LNCaP clone FGC (cell line): ENCODE measurements at places on chromosomes 1 and 21.

DNA sequence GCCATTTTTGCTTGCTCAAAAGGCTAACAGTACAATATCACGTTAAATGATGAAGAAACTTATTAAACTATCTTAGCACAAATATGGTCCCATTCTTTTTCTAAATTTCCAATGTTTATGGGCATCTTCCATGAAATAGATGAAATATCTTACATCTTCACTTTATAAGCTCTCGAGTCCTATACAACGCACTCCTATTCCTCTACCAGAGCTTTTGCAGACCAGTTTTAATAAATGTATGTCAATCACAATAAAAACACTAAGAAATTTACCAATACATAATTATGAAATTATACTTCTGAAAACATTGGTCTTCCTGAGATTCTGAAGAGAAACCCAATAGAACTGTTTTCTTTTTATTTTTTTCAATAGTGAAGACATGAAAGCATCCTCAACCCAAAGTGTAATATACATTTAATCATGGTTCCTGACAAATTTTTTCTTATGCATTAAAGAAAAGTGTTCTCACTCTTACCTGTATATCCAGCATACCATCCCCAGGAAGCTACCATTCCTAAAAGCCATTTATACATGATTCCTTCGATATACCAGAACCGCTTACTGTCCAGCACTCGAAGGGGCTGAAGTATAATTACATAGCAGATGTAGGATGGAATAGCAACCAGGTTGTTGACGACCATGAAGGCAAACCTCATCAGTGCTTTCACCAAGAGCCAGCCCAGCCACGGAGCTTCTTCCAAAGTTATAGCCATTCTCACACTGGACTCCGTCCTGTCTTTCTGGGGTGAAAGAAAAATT is 1.8 kb downstream of the LPGAT1 start:
- DNase-seq, result no peak

DNA sequence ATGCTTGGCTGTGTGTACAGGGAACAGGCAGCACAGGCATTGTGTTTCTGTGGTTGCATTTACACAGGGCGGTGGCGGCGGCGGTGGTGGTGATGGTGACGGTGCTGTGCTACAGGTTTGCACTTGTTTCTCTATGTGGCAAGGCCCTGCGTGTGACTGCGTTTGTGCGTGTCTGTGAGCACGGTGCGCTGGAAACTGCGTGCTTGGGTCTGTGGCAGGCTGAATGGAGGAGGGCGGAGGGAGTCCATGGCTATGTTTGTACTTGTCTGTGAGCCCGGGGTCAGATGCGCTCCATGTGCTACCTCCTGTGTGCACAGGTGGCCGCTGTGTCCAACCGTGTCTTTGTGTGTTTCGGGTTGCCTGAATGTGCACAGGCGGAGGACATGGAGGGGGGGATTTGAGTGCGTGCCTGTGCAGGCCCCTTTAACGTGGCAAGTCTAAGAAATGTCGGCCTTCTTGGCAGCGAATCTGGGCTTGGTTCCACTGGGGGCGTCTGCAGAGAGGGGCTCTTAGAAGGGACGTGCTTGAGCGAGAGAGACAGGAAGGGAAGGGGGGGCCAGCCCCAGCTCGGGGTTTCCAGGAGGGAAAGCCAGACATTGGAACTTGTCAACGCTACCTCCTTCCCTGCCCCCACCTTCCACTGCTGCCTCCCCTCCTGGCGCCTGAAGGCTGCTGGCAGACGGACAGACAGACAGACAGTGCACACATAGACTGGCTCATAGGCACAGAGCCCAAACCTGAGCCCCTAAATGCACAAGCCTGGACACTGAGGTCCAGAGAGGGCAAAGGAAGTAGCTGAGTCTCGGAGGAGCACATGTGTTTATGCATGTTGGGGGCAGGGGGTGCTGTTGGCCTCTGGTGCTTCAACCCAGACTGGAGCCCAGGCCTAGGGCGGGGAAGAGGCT is 32.7 kb upstream of the WASF2 start:
- no peak for DNase-seq

DNA sequence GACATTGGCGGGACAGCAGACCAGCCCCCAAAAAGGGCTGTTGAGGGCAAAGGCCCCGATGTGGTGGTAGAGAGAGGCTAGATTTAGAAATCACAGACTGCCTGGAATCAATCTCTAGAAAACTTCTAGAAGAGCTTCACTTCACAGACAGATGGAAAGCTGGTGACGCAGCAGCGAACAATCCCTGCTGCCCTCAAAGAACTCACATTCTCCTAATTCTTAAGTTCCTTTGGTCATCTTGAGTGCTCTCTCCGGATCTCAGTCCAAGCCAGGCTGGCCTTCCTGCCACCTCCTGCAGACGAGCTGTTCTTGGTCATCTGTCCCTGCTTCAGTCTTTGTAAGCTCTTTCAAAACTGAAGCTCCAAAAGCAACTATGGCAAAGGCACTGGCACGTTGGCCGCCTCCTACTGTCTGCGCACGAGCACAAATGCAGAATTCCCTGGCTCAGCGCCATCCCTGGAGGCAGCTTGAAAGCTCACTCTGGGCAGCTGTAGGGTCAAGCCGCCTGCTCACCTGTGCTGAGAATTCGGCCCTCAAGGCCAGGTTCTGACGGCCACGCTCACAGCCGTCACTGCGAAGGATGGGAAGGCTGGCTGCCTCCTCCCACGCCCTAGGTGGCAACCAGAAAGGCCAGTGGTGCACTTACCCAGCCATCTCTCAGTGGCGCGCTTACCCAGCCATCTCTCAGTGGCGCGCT is 110.6 kb downstream of the NPHP4 start:
- DNase-seq, result no peak

GRCh38 chr1:166972193-166972592 is 3.1 kb downstream of the ILDR2 start:
- no peak for DNase-seq

GRCh38 chr1:14017531-14017961 is 317.6 kb downstream of the PRDM2 start:
- DNase-seq, result no peak

- no peak for DNase-seq
Measured at GRCh38 chr1:32639489-32640075, 10.8 kb downstream of the ZBTB8OS start.

GRCh38 chr1:26049531-26050247 is 3.8 kb upstream of the SLC30A2 start:
- DNase-seq, result no peak

DNA sequence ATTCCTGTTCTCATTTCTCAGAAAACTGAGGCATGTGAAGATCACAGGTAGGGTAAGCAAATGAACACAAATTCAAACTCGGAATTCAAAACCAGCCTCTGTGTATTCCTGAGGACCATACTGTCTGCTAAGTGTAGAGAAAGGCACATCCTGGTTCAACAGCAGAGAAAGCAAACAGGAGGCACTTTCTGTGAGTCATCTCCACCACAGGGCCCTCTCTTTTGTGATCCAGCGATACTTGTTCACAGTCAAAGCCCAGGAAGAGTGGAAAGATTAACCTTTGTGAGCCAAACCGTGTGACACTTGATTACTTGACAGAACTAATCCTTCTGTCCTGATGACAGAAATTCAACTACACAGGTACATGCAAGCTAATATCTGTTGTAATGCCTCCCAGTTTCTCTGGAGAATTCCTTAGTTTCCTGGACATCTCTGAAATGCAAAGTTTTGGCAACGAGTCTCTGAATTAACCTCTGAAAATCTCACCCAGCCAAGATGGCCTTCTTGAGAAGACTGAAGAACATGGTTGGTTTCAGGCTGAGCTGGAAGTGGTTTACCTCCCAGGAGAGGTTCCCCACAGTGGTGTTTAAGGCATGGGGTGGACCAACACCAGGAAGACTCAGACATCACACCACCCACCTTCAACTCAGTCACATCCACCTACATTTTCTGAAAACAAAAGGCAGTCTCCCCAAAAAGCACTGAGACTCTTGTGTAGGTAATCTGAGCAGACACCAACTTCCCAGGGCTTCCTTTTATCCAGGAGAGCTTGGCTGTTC is 98.2 kb upstream of the ERG start:
- no peak for DNase-seq

DNA sequence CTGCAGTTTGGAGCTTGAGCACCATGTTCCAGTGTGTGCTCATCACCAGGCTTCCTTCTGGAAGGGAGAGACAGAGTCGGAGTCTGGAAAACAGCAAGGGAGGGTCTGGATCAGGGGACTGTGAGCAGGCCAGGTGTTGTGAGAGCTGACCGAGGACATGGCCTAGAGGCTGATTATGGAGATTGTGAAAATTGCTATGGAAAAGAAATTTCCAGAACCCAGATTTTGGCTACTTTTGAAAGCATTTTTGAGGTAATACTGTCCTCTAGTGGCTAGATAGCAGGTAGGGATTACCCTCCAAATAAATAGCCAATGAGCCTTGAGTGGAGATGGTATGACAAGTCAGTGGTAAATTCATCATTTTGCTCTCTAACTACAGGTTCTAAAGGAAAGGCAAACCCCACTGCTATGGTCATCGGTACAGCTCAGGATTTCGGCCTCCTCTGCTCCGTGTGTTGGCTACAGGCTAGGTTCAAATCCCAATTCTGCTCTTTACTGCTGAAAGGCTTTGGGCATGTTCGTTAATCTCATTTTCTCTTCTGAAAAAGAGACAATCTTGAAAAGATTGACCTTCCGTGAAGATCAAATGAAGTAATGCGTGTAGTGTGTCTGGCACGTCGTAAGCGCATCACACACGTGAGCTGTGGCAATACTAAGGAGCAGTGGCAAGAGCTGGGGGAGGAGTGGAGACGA is 1.0 kb upstream of the HAO2 start:
- DNase-seq, result no peak

GRCh38 chr1:212608959-212609700 is 569 bp downstream of the ATF3 start:
- DNase-seq, result no peak

DNA sequence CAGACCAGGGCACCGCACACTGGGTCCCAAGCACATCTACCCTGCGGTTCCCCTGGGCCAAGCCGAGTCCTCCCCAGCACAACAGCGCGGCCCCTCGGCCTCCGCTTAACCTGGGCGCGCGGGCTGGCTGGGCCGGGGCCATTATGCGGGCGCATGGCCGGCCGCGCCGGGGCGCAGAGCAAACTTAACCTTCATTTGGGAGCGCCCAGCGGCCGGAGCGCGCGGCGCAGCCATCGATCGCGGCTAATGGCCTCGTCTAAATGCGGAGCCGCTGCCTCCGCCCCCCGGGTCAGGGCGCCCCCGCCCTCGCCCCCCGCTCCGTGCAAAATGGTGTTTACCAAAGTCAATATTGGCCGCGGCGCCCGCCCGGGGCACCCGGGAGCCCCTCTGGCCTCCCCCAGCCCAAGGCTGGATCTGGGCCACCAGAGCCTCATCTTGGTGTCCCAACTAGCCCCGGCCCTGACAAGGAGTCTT is 272.1 kb downstream of the TRABD2B start:
- no peak for DNase-seq

GRCh38 chr1:157403203-157403602 is 149.1 kb downstream of the FCRL5 start:
- no peak for DNase-seq

DNA sequence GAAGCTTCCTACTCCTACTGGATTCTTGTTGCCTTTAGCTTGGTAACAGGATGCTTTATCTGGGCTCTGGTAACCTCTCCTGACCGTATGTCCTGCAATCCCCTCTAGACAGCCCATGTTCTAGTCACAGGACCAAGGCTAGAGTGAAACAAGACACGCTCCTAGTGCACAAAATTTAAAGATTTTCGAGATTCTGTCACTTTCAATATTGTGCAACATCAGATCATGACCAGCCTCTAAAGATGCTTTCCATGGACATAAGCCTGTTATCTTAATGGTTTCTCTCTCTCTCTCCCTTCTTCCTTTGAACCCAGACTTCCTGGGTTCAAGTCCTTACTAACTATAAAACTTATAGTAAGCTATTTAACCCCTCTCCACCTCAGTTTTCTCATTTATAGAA is 1.6 kb upstream of the LY9 start:
- no peak for DNase-seq

DNA sequence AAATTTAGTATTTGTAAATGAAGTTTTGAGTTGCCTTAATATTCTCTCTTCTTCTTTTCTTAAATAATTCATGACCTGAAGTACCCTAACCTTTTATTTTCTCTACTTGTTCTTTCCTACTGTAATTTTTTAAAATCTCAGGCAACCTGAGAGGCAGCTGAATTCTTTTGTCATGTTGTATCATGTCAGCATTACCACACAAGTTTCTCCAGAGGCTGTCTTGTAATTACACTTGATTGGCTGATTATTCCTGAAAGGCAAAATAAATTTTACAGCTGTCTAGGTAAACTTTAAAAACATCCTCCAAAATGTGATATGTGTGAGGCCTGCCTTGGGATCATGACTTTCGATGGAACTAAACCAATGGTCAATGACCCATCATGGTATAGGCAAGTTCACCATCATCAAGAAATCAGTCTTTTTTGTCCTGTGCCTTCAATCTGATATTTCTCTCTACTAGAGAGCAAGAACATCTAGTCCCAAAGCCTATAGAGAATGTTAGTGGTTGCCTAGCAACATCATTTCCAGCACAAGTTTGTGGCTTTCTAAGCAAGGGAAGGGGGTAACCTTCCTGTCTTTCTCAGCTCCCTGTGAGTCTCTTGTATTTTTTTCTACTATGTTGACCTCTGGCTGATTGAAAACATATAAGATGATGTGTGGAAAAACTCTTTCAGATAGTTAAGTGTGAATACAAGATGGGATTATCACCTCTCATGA is 115.5 kb downstream of the GABPA start:
- DNase-seq, result no peak

- DNase-seq, result no peak
Measured at GRCh38 chr1:2238361-2239012, 10.4 kb downstream of the SKI start.

DNA sequence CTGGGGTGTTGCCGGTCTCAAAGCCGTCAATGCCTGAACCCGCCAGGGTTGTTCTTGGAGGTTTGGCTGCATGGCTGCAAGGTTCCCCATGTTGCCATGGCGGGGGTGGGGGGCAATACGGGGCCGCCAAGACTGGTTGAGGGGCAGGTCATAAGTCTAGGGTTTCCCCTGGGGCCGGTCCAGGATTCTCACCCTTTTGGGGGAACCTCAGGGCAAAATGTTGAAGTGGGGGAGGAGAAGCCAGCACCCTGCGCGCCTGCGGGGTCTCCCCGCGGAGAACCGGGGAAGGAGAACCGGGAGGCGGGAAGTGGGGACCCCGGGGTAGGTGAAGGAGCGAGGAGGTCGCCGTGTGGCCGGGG is 401 bp upstream of the ARHGEF10L start:
- no peak for DNase-seq
